NCI-H774 (cell line): ENCODE measurements at places on chromosomes 2 and 18.

- no peak for DNase-seq
Observed at GRCh38 chr2:39664888-39665591, 677 bp upstream of the TMEM178A start.

- no peak for DNase-seq
Observed at GRCh38 chr2:161420406-161421074, 4.4 kb downstream of the TBR1 start.

DNA sequence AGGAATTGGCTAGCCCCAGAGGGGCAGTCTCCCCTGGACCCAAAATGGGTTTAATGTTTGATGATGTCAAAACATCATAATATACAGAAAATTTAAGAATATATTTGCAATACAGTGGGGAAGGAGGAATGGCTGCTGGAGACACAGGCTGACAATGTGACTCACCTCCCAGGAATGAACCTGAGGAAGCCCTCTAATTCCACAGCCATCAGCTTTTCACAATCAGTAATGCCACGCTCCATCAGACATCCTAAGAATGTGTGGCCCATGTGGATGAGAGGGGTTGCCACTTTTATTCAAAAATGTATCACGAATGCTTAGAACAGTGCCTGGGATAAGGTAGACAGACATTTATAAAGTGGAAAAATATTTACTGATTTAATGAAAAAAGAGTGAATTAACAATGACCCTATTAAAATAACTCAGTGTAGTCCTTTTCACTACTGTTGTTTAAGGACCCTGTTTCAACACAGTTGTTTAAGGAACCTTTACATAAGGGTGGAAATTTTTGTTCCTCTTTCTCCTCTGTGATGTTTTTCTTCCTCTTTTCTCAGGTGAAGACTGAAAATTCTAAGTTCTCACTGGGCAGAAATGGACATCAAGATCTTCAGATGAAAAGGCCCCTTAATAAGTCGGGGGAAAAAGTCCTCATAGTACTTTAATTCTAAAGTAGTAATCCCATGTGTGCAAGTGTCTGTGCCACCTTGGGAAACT, 17.5 kb upstream of the TMEM163 start:
- DNase-seq, result no peak

DNA sequence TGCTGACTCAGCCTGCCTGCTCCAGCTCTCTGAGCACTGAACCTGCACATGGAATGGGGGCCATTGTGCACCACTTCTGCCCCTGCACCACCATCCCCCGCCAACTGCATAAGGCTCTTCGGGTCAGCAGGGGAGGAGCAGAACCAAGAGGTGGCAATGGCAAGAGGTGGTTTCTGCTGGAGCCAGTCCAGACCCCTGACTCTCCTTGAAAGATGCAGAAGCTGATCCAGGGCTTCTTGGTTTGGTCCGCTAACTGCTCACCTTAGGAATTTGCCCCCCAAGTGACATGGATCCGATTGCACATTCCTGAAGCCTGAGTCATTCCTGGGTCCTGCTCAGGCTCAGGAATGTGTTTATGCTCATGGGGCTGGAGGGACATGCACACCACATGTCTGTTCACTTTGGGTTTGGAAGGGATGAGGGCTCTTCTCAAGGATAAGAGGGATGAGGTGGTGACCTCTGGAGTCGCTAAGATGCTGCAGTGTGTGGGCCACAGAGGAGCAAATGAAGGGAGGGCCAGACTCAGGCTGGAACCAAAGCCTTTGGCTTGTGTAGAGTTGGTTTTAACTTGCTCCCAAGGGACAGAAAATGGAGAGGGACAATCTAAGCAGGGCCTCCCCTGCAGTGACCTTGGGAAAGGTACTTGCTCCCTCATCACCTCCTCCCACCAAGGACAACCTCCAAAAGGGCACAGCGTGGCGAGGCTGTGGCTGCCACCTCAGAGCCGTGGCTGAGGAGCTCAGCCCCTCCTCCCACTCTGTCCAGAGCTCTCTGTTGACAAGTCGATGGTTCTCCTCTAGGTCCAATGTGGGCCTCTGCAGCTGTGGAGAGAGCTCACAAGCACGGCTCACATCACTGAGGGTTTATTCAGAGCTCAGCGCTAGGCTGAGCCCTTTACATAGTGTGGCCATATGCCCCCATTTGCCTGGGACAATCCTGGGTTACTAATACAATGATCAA, 66.2 kb downstream of the HS1BP3 start:
- DNase-seq, result no peak

DNA sequence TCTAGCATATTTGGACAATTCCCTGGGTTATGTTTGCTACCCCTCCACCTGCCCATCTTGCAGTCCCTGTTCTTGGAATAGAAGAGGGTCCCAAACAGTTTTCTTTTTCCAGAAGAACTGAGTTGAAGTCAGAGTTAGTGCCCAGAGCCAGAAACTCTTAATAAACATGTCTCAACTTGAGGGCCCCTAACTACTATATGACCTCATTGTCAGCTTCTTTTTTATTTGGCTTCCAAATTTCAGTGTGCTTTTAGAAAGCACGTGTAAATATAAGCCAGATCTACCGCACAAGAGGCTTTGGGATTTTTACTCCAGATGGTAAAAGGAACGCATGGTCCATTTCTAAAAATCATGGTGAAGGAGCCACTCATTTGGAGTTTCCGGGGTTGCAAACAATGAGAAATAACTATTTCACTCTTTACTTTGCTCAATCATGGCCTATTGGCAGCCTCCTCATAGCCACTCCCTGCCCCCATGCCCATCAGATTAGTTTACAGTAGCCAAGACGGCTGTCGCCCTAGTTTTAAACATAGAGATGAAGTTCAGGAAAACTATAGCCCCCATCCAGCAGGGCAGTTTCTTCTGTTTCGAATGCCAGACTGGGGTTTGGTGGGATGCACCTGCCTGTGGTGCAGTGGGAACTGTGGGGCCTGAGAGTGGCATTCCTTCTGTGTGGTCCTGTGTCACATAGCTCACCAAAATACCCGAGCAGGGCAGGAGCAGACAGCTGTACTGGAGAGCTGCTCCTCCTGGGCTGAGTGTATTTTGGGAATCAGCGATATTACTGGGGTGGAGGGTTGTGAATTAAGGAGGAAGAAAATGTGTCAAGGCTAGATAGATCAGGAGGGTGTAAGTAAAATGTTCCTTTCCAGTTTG, 1.7 kb downstream of the MAPRE3 start:
- no peak for DNase-seq

- no peak for DNase-seq
Observed at GRCh38 chr2:237568121-237568660, 1.8 kb downstream of the PRLH start.

GRCh38 chr2:102615620-102616436, 3.5 kb upstream of the SLC9A2 start:
- DNase-seq, result peak; percentile 55

GRCh38 chr2:239000500-239001073, 152.7 kb downstream of the TWIST2 start:
- no peak for DNase-seq

- DNase-seq, result no peak
Observed at GRCh38 chr2:16625759-16626158, 39.9 kb downstream of the CYRIA start.

DNA sequence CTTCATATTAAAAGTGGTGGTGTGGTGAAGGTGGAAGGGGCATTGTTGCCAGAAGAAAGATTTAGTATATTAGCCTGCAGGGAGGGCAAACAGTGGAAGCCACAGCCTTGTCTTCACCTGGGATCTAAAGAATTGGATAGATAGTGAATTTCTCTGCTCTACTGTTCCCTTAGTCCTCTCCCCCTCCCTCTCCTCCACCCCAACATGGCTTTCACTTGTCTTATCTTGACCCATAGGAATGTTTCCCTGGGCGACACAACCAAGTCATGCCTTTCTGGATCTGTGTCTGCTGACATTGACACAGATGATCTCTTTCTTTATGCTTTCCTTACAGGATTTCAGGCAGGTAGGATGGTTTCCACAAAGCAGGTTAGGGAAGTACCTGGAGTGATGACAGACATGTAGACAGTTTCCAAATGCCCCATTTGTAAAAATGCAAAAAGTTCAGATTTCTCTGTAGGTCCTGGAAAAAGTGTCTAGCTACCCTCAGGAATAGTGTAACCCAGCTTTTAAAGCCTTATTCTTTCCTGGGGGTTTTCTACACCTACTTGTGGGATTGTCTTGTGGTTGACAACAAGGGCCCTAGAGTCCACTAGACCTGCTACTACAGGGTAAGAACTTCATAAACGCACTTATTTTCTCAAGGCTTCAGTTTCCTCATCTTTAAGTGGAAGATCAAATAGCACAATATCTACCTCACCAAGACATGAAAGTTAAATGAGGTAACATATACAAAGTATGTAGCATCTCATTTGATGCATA, 184.2 kb upstream of the SP5 start:
- no peak for DNase-seq

- no peak for DNase-seq
Observed at GRCh38 chr2:65292106-65292400, 64.4 kb downstream of the ACTR2 start.

DNA sequence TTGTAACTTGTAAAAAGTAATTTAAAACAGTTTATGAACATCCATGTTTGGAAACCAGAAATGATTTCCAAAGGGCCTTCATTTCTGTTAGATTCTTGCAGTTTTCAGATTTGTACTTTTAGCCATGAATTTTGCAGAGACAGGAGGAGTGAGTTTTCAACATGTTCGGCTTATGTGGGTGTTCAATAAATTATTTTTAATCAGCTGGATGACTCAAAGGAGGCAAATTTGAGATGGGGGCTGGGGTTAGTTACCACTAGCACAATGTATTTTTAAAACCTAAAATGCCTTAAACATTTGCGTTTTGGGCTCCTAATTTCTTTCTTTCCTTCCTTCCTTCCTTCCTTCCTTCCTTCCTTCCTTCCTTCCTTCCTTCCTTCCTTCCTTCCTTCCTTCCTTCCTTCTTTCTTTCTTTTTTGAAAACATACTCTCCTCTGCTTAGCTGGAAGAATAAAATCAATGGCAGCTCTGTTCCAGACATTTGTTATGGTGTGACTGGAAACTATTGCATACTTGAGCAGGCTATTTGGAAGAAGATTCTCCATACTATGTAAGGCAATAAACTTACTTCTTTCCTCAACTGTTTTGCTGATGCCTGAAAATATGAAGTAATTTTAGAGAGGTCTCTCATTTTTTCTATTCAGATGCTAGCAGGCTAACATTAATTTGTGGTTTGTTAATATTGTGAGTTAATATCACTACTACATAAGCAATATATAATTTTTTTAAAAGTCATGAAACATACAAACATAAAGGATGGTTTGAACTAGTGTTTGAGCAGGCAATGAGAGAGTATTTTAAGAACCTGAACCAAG, 394.4 kb downstream of the NYAP2 start:
- DNase-seq, result no peak

DNA sequence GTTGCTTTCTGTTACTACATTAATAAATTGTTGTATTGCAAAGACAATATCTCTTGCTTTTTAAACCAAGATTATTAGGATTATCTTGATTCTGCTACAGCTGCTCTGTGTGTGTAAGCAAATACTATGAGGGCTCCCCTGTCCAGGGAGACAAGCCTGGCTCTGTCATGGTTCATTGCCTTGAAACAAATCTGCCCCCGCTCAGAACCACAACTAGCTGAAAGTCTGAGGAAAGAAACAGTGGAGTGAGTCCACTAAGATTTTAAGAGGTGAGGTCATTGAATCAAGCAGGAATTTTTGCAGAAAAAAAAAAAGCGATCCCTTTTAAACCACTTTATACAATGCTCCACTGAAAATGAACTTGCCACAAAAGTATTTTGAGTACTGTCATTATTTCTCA, 30.8 kb upstream of the LRRTM4 start:
- DNase-seq, result no peak

- no peak for DNase-seq
Observed at GRCh38 chr2:149080099-149080498, 41.6 kb downstream of the LYPD6B start.

DNA sequence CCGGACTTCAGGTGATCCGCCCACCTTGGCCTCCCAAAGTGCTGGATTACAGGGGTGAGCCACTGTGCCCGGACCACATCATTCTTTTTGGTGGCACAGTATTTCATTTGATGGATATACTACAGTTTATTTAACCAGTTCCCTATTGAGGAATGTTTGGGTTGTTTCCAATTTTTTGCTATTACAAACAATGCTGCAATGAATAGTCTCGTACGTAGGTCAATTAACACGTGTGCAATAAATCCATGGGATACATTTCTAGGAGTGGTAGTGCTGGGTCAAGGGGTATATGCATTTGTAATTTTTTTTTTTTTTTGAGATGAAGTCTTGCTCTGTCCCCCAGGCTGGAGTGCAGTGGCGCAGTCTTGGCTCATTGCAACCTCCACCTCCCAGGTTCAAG, 28.4 kb upstream of the XPO1 start:
- no peak for DNase-seq

DNA sequence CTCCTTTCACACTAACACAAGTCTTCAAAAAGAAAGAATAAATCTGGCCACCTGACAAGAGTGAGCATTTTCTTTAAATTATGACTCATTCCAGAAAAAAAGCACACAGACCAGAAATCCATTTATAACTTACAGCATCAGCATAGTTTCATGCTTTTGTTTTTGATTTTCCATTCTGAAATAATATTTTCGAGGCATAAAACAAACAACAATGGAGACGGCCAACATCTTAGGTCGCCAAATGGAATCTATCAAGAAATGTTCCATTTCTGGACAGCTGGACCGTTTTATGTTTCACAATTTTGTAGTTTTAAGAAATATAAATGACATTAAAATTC, 165.4 kb upstream of the ZFP36L2 start:
- DNase-seq, result no peak

- DNase-seq, result no peak
Observed at GRCh38 chr2:36677386-36677785, 19.1 kb upstream of the VIT start.

GRCh38 chr18:62558015-62558663, 35.3 kb downstream of the ZCCHC2 start:
- no peak for DNase-seq

DNA sequence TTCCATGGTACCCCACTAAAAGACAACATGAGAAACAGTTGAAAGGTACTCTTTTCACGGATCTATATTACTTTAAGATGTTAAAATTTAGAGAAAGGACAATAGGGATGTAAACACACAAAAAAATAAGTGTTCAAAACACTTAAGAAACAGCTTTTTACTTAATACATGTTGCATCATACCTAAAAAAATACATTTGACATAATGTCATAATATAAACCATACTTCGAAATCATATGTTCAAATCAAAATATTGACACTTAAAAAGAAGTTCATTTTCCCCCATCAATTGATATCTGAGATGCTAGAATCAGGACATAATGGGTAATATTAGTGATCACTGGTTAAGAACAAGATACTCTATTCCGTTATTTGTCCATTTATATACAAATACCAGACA, 124.9 kb downstream of the GRB14 start:
- no peak for DNase-seq

DNA sequence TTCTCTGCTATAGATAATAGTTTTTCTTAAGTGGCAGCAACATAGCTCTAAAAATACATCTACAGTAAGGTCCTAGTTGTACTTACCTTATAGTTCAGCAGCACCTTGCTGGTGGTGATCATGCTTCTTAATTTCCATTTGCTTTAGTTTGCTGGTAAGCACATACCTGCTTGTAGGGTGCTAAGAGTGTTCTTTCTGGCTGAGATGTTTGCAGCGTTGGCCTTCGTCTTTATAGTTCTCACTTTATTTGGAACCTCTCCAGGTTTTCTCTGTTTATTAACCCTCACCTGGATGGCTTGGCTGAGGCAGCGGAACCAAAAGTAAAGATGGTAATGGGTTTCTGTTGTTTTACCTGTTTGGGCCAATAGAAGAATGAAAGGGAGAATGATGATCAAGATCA, 123.6 kb upstream of the EFEMP1 start:
- peak; percentile 42 for DNase-seq
